Hepatocyte (in vitro differentiated cells): ENCODE measurements at places on chromosomes 3 and 15.

DNA sequence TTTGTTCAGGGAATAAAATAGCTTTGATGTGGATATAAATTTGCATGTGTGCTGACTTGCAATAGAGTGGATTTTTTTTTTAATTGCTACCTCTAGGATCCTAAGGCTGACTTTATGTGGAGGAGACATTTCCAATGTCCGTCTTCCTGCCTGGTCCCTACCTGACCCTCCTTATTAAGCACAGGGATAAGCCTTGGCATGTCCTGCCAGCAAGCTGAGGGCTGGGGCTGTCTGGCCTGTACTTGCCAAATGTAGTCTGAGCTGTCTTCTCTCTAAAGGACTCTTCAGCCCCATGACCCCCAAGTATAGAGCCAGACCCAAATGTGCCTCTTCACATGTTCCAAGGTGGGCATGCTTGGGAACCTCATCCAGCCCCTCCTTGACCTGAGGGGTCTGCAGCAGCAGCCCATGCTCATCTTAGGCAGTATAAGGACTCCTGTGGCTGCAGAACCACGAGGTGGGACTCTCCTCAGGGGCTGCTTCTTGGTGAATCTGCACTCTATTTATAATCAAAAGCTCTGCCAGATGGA lies 88.8 kb downstream of the CACNA1D start:
- peaks cover 5% of the 10 kb centered on the region for H3K4me1 ChIP-seq
- H3K4me3 ChIP-seq: no peak overlapping the region
- DNase-seq: no peak
- no peak overlapping the region for H3K27ac ChIP-seq

GRCh38 chr15:80978685-80979329 lies 10.8 kb downstream of the MESD start:
- no peaks in the 10 kb centered on the region for H3K4me1 ChIP-seq
- no peak overlapping the region for H3K27ac ChIP-seq
- no peaks in the 10 kb centered on the region for H3K27me3 ChIP-seq
- H3K4me3 ChIP-seq: no peak overlapping the region
- no peak for DNase-seq

DNA sequence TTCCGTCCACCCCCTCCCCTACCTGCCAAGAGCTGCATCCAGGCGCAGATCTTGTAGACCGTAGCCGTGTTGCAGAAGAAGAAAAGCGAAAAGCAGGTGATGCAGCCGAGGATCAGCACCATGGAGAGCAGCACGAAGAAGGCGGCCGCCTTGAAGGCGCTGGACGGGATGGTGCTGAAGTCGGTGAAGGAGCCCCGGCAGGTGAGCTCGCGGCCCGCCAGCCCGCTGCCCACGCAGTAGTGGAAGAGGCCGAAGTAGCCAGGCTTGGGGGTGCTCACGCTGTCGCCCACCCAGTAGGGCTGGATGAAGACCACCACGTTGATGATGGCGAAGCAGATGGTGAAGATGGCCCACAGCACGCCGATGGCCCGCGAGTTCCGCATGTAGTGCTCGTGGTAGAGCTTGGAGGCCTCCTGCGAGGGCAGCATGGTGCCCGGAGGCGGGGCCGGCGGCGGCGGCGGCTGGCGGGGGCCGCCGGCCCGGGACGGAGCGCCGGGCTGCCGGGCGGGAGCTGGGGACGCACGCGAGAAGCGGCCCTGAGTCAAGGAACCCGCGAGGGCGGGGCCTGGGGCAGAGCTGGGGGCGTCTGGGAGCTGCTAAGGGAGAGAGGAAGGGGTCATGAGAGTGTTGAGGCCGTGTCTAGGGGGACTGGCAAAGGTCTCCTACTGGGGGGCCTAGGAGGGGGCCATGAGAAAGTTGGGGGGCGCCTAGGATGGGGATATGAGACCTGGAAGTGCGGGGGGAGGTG lies 1.2 kb downstream of the LHFPL4 start:
- H3K27me3 ChIP-seq: peaks cover 33% of the 10 kb centered on the region
- peak; percentile 81 for DNase-seq
- no peaks in the 10 kb centered on the region for H3K4me1 ChIP-seq
- no peak overlapping the region for H3K27ac ChIP-seq

GRCh38 chr3:24375947-24376384 lies 118.7 kb downstream of the THRB start:
- peaks cover 38% of the 10 kb centered on the region for H3K4me1 ChIP-seq
- H3K36me3 ChIP-seq: no peaks in the 10 kb centered on the region
- H3K27me3 ChIP-seq: no peaks in the 10 kb centered on the region

GRCh38 chr3:66639809-66640356 lies 139.1 kb upstream of the LRIG1 start:
- H3K4me3 ChIP-seq: no peak overlapping the region
- no peaks in the 10 kb centered on the region for H3K36me3 ChIP-seq
- DNase-seq: no peak

DNA sequence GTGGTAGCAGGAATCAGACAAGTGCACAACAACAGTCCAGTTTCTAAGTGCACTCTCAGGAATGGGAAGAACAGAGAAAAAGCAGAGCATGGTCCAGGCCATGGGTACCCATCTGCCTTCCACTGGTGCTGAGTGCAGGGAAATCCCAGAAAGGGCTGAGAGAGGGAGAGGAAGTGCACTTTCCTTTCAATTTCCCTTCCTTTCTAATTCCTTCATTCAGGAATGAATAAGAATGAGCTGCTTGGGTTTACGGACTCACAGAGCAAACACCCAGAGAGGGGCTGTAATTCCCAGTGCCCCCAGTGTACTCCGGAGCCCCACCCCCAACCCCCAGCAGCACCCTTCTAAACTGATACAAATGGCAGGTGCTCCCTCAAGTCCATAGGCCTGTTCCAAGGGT lies 300.6 kb downstream of the FOXP1 start:
- no peaks in the 10 kb centered on the region for H3K27me3 ChIP-seq
- no peaks in the 10 kb centered on the region for H3K4me1 ChIP-seq
- H3K36me3 ChIP-seq: no peaks in the 10 kb centered on the region
- DNase-seq: no peak

DNA sequence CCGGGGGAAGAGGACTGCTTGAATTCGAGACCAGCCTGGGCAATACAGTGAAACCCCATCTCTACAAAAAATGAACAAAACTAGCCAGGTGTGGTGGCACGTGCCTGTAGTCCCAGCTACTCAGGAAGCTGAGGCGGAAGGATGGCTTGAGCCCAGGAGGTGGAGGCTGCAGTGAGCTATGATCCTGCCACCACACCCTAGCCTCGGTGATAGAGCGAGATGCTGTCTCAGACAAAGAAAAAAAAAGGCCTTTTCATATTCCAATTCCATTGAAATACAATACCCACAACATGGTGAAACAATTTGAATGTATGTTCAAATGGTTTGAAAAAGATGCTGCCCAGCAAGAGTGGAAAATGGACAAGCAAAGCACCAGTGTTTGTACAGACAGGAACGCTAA lies 61.8 kb upstream of the ZNF148 start:
- DNase-seq: no peak
- no peaks in the 10 kb centered on the region for H3K36me3 ChIP-seq
- peaks cover 14% of the 10 kb centered on the region for H3K4me1 ChIP-seq

- no peak overlapping the region for H3K27ac ChIP-seq
- no peak overlapping the region for H3K4me3 ChIP-seq
- H3K4me1 ChIP-seq: no peaks in the 10 kb centered on the region
These were observed 15.6 kb upstream of the MYH15 start for GRCh38 chr3:108525971-108526370.

- no peaks in the 10 kb centered on the region for H3K27me3 ChIP-seq
- peak; percentile 16 for DNase-seq
- H3K36me3 ChIP-seq: no peaks in the 10 kb centered on the region
- H3K27ac ChIP-seq: no peak overlapping the region
- no peaks in the 10 kb centered on the region for H3K4me1 ChIP-seq
These were observed 45.6 kb upstream of the PAQR5 start for GRCh38 chr15:69253156-69253555.

DNA sequence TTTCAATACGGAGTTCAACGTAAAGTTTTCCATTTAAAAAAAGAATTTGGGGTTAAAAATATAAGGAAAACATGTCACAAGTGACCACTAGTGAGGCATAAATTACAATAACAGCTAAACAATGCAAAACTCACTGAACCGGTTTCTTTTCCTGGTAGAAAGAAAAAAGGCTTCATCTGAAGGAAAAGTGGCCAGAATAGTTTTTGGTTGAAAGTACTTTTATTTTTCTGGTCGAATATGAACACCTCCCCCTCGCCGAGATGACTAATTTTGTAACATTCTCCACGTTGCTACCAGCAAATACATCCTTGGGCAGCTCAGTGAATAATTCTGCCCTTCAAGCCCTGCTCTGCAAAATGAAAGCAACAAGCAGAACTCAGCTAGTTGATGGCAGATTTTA lies 3.9 kb upstream of the SRGAP3 start:
- no peak overlapping the region for H3K4me3 ChIP-seq
- H3K36me3 ChIP-seq: no peaks in the 10 kb centered on the region
- no peak overlapping the region for H3K27ac ChIP-seq
- H3K27me3 ChIP-seq: no peaks in the 10 kb centered on the region
- DNase-seq: no peak

GRCh38 chr3:11254876-11255275 lies 17.3 kb upstream of the ATG7 start:
- no peaks in the 10 kb centered on the region for H3K27me3 ChIP-seq
- DNase-seq: no peak
- H3K36me3 ChIP-seq: no peaks in the 10 kb centered on the region
- H3K4me1 ChIP-seq: no peaks in the 10 kb centered on the region

DNA sequence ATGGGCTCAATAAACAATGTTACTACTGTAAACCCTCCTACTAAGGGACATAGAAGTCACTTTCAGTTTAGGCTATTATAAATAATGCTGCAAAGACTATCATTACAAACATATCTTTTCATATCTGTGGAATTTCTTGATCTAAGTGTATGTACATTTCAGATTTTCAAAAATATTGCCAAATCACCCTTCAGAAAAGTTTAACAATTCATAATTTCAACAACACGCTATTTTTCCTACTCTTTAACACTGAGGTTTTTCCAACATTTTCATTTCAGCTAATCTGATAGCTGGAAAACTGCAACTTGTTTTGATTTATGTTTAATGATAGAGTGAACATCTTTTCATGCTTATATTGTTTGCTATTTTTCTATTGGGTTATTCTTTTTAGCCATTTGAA lies 69.0 kb downstream of the ALDH1A2 start:
- DNase-seq: no peak
- no peak overlapping the region for H3K27ac ChIP-seq
- peaks cover 8% of the 10 kb centered on the region for H3K4me1 ChIP-seq
- H3K27me3 ChIP-seq: no peaks in the 10 kb centered on the region

- no peaks in the 10 kb centered on the region for H3K36me3 ChIP-seq
- no peak overlapping the region for H3K4me3 ChIP-seq
- no peak overlapping the region for H3K27ac ChIP-seq
- H3K4me1 ChIP-seq: no peaks in the 10 kb centered on the region
- DNase-seq: no peak
These were observed 28.4 kb downstream of the OXSM start for GRCh38 chr3:25818335-25818734.

DNA sequence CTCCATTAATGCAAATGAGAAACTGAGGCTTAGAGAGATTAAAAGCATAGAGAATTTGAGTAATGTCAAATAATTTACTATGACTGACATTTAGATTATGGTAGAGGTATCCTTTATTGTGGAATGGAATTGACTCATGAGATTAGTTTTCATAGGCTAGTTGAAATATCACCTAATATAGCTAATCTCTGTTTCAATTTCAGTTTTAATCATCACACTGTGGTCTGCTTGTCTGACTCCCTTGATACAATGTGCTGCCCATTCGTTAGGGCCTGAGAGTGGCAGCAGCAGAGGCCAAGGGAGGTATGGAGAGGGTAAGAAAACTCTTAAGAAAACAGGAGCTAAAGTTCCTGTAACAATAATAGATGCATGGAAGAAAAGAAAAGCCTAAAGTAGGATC lies 13.2 kb upstream of the ZBTB20 start:
- DNase-seq: no peak
- no peaks in the 10 kb centered on the region for H3K36me3 ChIP-seq
- H3K4me3 ChIP-seq: no peak overlapping the region

DNA sequence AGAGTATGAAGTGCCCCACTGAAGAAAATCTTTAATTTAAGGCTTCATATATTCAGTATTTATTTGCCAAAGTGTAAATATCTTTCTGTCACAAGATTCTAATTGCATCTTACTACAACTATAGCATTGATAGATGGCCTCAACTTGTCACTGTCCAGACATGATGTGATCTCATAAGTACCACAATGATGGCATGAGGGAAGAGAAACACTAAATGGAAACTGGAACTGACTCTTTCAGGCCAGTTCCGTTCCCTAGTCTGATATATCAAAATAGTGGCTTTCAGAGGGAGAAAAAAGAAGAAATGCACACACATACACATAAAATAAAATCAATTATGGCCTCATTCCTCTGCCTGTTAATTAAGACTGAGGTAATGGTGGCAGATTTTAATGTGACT lies 615.7 kb downstream of the TBL1XR1 start:
- H3K27ac ChIP-seq: no peak overlapping the region
- no peaks in the 10 kb centered on the region for H3K4me1 ChIP-seq
- DNase-seq: no peak
- no peaks in the 10 kb centered on the region for H3K36me3 ChIP-seq
- H3K27me3 ChIP-seq: no peaks in the 10 kb centered on the region

- no peak for DNase-seq
- H3K4me3 ChIP-seq: no peak overlapping the region
- no peaks in the 10 kb centered on the region for H3K4me1 ChIP-seq
- no peak overlapping the region for H3K27ac ChIP-seq
These were observed 286.6 kb downstream of the ZBTB20 start for GRCh38 chr3:114860531-114860930.

DNA sequence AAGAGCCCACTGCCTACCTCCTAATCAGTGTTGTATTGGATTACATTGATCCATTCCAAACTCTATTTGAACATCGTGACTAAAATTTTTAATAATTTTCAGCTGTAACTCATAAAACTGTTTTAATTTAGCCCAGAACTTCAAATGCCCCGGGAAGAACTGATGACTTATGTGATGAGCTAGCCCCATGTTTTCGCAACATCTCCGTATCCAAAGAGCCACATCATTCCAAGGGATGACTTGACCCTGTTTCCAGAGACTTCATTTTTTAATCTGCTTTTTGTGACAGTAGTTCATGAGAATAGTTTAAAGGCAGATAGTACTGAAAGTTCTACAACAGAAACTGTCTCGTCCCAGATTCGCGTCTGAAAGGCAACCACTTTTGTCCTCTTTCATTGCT lies 97.4 kb downstream of the STAC start:
- H3K4me3 ChIP-seq: no peak overlapping the region
- H3K27ac ChIP-seq: no peak overlapping the region
- H3K36me3 ChIP-seq: no peaks in the 10 kb centered on the region
- H3K27me3 ChIP-seq: no peaks in the 10 kb centered on the region
- H3K4me1 ChIP-seq: no peaks in the 10 kb centered on the region
- no peak for DNase-seq

DNA sequence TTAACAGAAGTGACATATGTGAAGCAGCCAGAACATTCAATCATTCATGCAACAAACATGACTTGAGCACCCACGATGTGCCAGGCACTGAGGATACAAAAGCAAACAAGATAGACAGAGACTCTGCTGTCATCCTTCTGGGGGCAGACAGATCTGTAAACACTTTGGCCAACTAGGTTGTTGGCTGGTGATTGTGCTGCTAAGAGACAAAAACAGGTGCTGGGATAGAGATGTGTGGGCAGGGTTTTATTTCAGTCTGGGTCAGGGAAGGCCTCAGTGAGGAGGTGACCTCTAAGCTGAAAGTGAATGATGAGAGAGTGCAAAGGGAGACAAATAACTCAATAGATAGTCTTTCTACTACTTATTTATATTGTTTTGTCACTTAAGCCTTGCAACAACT lies 147.0 kb upstream of the VEPH1 start:
- no peaks in the 10 kb centered on the region for H3K4me1 ChIP-seq
- H3K27me3 ChIP-seq: no peaks in the 10 kb centered on the region
- no peak overlapping the region for H3K27ac ChIP-seq

- no peak overlapping the region for H3K27ac ChIP-seq
- H3K4me1 ChIP-seq: no peaks in the 10 kb centered on the region
- no peak for DNase-seq
These were observed 8.3 kb downstream of the RPL14 start for GRCh38 chr3:40465456-40465855.
